Activated T-cell treated with anti-CD3 and anti-CD28 coated beads, Interleukin-2, amount 50 U/mL, for 72 hours (primary cell): ENCODE measurements at places on chromosomes 1 and 21. TPM values are rescaled to one million over a fixed set of nuclear protein-coding genes. Genes with fewer than 3 reads are reported as not detected.

PTCH2 gene
- 1.8 TPM for total RNA-seq

UQCRHL gene
- 2.2 TPM for total RNA-seq

PLXNA2 gene
- 0.72 TPM for total RNA-seq

NMNAT2 gene
- total RNA-seq: not detected

C1orf210 gene
- 0.38 TPM for total RNA-seq

ASCL5 gene
- 0.16 TPM for total RNA-seq

TFF2 gene
- not detected for total RNA-seq

LCE1C gene
- not detected for total RNA-seq

LCE1F gene
- not detected for total RNA-seq

FCRL6 gene
- total RNA-seq: 0.16 TPM

NBPF1 gene
- 17.6 TPM for total RNA-seq

CD1C gene
- 0.16 TPM for total RNA-seq

IL19 gene
- not detected for total RNA-seq

SLC26A9 gene
- total RNA-seq: not detected

UTS2 gene
- total RNA-seq: not detected

CDC42BPA gene
- 6.2 TPM for total RNA-seq

ZBTB8B gene
- not detected for total RNA-seq

TGFB2 gene
- not detected for total RNA-seq

VCAM1 gene
- total RNA-seq: 0.58 TPM

SDHB gene
- 101 TPM for total RNA-seq

KIF2C gene
- total RNA-seq: 134 TPM

RPTN gene
- total RNA-seq: not detected

SKI gene
- 32.3 TPM for total RNA-seq

AMY1B gene
- not detected for total RNA-seq

CDC20 gene
- total RNA-seq: 163 TPM

SUSD4 gene
- 0.58 TPM for total RNA-seq

SYCP1 gene
- total RNA-seq: not detected

VTCN1 gene
- total RNA-seq: not detected

NBPF6 gene
- total RNA-seq: not detected

CYP4X1 gene
- not detected for total RNA-seq

MRPL55 gene
- 36.1 TPM for total RNA-seq

CHRM3 gene
- total RNA-seq: 0.50 TPM

S100A14 gene
- total RNA-seq: 1.4 TPM

UBASH3A gene
- 54.5 TPM for total RNA-seq

OR2T35 gene
- not detected for total RNA-seq

ETV3L gene
- total RNA-seq: not detected

SLC1A7 gene
- total RNA-seq: not detected

PALMD gene
- not detected for total RNA-seq

MMP23B gene
- 1.5 TPM for total RNA-seq

PLEKHN1 gene
- total RNA-seq: 2.3 TPM

PMF1 gene
- 122 TPM for total RNA-seq

FAM72A gene
- 46.0 TPM for total RNA-seq

ANKRD65 gene
- total RNA-seq: 0.17 TPM

NR0B2 gene
- total RNA-seq: not detected

ZNF683 gene
- not detected for total RNA-seq
